ENCODE measurements at places on chromosomes 1 and 21.

GRCh38 chr1:115338457-115338820, 390 bp upstream of the NGF start:
- DNase-seq, result no peak

DNA sequence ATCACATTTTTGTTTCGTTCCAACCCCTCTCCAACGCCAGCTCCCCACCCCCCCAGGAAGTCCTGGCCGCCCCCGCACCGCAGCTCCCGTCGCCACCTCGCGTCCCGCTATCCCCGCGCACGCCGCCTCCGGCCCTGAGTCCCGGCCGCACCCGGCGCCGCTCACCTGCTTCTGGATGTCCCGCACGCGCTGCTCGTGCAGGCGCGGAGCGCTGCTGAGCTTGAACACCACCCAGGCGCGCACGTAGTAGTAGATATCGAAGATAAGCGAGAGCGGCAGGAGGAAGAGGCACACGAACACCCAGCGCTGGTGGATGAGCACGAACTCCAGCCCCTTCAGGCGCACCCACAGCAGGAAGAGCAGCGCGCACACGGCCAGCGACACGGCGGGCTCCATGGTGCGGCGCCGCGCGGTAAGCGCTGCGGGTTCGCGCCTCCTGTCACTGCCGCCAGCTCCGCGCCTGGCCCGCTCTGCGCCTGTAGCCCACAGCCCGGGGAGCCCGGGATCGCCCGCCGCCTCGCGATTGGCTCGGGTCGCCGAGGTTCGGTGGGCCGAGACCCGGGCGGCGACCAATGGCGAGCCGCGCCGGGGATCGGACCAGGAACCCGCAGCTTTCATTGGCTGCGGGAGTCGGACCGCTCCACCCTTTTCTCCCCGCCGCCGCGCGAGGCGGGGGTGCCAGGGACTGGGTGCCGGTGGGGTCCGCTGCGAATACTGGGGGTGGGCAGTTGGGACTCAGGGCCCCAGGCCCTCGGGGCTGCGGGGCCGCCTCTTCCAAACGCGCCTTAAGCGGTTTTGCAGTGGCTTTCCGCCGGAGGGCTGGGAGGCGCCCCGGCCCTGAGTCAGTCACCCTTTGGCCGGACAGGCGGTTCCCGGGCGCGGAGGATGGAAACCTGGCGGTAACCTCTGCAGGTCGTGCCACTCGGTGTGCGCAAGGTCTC, at the start of gene DHCR24:
Gene DHCR24, minus strand, starts transcription at position 472 of the 941 bp plus-strand sequence. Its CDS starts 76 bp downstream, at position 396.
- peak; percentile 96 for DNase-seq

DNA sequence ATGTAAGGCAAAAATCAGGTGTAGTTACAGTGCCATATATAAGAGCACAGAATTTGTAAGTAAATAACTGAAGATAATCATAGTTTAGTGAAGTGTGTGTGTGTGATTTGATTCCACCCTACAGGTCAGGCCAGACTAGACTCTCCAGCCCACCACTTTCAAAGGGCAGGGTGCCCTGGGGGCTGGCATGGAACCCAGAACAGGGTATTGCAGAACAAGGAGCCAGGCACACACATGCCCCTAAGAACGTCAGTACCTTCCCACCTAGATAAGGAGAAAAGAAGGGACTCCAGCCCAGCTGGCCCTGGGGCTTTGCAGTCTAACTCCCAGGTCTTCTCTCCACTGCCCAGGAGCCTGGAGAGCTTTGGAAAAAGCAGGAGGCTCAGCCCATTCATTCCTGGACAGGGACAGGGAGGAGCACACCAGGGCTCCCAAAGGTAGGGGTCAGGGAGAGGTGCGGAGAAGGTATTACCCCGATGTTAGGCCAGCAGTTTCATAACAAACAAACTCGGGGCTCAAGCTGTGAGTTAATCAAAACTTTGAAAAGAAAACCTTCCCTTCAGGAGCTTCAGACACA, 149.7 kb upstream of the VANGL1 start:
- DNase-seq, result no peak

- peak; percentile 25 for DNase-seq
Measured at GRCh38 chr1:226419284-226420029, 11.6 kb upstream of the PARP1 start.

GRCh38 chr1:222950892-222951291, 136.1 kb downstream of the DISP1 start:
- DNase-seq, result no peak

GRCh38 chr21:41926117-41926806, 27.6 kb downstream of the C2CD2 start:
- peak; percentile 65 for DNase-seq

DNA sequence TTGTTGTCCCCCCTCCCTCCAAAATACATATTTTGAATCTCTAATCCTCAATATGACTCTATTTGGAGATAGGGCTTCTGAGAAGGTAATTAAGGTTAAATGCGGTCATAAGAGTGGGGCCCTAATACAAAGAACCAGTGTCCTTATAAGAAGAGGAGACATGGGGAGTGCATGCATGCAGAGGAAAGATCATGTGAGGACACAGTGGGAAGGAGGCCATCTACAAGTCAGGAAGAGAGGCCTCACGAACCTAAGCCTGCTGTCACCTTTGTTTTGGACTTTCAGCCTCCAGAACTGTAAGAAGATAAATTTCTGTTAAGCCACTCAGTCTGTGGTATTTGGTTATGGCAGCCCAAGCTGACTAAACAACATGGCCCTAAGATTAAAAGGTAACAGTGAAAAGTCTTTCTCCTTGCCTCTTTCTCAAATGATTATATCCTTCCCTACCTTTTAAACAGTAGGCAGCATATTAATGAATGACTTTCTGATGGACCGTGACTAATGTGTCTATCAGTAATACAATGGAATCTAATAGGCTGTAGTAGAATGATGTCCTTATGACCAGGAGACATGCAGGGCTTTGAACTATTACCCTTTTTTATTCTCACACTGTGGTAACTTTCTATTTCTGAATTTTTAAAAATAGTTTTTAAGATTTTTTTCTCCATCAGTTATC, 40.6 kb upstream of the ST6GALNAC3 start:
- no peak for DNase-seq

- DNase-seq, result no peak
Measured at GRCh38 chr1:170704256-170704655, 40.3 kb downstream of the PRRX1 start.

GRCh38 chr1:49251019-49251784, 474.5 kb upstream of the BEND5 start:
- DNase-seq, result no peak

- DNase-seq, result no peak
Measured at GRCh38 chr1:209845408-209845725, 17.6 kb downstream of the UTP25 start.

DNA sequence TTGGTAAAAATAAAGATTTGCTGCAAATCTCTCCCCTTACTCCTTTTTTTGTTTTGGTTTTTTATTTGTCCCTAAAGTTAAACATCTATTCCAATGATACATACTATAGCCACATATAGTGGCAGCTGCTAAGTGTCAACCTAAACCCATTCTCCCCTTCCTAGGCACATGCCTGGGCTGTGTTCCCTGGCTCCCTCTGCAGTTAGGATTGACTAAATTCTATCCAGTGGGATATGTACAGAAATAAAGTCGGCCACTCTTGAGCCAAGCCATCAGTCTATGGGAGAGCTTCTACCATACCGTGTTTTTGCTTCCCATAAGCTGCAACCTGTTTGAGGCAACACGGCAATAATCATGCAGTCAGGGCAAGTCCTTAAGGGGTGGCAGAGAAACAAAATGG, 23.6 kb downstream of the MCOLN3 start:
- no peak for DNase-seq

- no peak for DNase-seq
Measured at GRCh38 chr1:108841703-108842102, 15.2 kb downstream of the AKNAD1 start.

DNA sequence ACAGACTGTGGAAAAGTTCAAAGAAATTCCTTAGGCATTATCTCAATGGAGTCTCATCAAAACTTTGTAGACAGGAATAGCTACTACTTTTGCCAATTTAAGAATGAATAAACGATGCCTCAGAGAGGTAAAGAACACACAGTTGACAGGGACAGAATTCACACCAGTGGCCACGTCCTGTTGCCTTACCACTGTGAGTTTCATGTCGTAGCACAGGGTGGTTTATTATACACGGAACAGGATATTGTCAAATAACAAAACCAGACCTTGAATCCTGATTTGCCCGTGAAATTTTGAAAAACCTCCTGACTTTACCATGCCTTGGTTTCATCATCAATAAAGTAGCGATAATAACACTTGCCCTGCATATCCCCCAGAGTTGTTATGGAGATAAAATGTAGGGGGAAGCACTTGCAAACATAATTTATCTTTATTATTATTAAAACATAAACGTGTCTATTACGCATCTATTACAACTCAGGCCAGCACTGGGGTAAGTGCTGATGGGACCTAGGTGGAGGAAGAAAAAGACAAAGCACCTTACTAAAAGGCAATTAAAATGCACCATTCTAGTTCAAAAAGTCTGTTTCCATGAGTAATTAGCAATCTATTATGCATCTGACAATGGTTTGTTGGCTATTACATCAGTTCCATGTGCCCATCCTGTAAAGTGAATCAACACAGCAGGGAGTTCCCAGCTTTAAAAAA, 408.1 kb upstream of the RUNX1 start:
- DNase-seq, result no peak

GRCh38 chr1:34128186-34128889, 36.7 kb downstream of the CSMD2 start:
- no peak for DNase-seq

- DNase-seq, result no peak
Measured at GRCh38 chr1:25617625-25618432, 1.2 kb downstream of the MAN1C1 start.

GRCh38 chr1:31954607-31955283, 16.6 kb upstream of the PTP4A2 start:
- DNase-seq, result peak; percentile 97

- DNase-seq, result no peak
Measured at GRCh38 chr1:246039584-246039983, 467.5 kb downstream of the SMYD3 start.

GRCh38 chr1:72371259-72372035, 89.1 kb upstream of the NEGR1 start:
- DNase-seq, result no peak

DNA sequence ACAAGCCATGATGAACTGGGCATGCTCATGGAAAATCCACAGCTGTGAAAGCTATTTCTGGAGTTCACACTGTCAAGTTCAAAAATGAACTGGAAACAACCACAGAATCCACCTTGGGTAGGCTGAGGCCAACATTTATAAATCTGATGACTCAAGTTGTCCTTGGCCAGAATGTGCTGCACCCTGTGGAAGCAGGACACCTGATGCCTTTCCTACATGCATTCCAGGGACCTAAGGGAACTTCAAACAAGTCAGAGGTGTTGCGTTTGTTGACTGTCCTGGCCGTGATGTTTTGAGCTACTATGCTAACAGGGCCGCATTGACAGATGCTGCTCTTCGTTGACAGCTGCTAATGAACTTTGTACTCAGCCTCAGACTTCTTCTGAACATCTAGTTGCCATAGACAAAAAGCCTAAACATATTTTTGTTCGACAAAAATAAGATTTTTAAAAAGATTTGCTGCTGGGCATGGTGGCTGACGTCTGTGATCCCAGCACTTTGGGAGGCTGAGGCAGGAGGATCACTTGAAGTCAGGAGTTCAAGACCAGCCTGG, 127.9 kb upstream of the SLC45A1 start:
- no peak for DNase-seq

DNA sequence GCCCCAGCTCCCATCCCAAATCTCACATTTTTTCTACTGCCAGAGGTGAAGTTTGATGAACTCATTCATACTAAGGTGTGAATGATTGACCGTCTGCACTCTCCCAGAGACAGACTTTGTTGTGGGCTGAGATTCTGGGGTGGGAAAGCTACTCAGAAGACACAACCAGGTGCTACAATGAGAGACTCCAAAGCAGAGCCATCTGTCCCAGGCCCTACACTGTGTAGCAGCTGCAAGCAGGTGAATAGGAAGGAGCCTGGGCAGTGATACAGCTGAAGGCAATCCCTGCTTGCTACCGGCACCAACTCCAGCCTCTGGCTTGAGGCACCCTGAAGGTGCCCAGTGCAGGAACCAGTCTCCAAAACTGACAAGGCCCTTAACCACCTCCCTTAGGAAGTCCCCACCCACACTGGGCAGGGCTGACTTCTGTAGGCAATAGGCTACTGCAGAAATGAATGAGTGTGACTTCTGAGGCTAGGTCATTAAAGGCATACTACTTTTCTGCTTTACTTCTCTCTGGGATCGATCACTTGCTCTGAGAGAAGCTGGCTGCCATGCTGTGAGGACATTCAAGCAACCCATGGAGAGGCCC, 79.7 kb upstream of the RUNX3 start:
- DNase-seq, result no peak

DNA sequence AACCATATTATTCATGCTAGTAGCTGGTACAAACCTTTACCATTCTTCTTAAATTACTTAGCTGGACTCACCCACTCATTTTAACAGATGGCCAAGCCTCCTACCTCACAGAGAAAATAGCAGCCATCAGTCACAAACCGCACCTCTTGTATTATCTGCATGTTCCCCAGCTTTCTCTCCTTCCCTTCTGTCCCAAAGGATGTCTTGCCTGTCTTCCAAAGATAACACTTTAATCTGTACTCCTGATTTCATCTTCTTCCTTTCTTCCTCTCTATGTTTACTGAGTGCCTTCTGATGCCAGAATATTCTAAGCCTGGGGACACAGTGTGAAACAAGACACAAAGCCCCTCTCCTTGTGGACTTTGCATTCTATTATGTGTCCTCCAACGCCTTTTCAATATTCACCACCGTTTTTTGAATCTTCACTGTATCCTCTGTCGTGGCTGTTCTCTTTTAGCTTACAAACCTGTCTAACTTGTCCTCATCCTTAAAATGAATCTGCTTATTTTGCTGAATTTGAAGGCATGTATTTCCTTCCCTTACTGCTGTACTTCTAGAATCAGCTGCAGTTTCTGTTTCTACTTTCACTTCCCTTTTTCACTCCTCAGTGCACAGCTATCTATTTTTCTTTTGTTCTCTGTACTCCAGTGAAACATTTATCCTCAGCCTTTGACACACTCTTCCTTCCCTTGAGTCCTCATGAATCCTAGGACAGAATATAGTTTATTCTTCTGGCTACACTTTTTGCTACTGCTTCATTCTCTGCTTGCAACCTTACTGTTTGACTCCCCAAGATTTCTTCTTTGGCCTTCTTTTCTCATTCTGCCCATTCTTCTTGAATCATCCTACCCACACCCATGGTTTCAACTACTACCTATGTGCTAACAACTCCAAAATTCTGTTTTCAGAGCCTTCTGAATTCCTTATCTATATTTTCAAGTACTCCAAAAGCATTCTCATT, 216.9 kb upstream of the SAMSN1 start:
- peak; percentile 6 for DNase-seq

All from adipocyte (in vitro differentiated cells).